ENCODE measurements at places on chromosomes 4 and X. TPM values are rescaled to one million over a fixed set of nuclear protein-coding genes. Genes with fewer than 3 reads are reported as not detected.

COL4A5 gene
- total RNA-seq, result 30.0 TPM

SNX25 gene
- total RNA-seq, result 29.6 TPM

GRCh38 chrX:54785901-54786300 lies 12.2 kb downstream of the ITIH6 start:
- DNase-seq, result peak; percentile 8

DNA sequence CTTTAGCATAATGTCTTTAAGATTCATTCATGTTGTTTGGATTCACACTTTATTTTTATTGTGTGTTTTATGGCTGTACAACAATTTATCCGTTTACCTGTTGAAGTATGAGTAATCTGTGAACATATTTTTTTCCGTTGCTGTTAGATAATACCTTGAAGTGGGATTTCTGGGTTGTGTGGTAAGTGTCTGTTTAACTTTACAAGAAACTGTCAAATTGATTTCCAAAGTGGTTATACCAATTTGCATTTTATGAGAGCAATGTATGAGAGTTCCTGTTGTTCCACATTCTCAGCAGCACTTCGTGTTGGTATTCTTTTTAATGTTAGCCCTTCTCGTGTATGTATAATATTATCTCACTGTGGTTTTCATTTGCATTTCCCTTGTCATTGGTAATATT lies 53.6 kb downstream of the USP53 start:
- no peak for DNase-seq

DNA sequence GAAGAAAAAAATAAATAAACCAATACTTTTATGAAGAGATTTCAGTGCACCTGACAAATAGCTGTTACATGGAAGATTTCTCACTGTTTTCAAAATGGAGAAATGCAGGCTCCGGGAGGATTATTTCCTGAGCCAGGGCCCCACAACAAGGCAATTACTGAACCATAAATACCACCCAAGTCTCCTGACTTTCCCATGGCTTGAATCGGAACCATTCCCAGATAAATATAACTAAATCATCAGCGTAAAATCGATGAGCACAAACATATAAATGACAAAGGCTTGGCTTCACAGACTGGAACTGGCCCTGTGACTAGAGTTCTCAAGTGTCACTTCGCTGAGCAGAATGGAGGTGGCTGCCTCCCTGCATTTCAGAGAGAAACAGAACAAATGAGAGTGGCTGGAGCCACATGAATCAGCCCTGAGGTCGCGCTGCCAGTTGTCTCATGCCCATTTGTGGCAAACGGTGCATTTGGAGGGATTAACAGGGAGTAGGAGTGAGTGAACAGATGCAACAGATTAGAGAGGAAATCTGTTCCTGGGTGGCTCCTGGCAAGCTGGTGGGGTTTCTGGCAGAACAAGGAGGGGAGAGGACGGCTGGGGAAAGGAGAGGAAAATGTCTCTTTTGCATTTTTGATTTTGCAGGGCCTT lies 57.3 kb upstream of the STIM2 start:
- no peak for DNase-seq

GRCh38 chr4:127118681-127119080 lies 514.1 kb upstream of the INTU start:
- DNase-seq, result no peak

PITX2 gene
- 7.8 TPM for total RNA-seq

DNA sequence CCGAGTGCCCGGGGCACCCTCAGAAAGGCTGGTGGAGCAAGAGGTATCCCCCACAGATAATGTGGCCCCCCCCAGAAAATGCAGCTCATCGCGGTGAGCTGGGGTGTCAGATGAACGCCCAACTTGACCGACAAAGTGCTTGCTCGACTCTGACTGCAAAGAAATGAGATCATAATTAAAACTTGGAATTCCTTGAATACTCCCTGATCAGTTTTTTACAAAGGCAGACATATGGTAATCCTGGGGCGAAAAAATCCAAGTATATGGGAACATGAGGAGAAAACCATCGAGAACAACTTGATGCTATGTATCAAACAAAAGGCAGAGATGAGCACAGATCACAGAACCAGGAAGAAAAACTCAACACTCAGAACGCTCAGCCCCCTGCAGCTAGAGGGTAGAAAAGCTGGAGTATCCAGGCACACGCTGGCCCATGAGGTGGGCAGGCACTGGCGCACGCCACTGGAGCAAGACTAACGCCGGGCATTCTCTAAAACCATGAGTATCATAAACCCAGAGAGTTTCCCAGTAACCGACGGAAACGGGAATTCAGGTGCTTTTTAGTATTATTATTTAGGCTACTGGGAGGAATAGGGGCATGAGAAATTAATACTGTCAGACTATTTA lies 127.3 kb downstream of the AFAP1 start:
- no peak for DNase-seq

Measured in fibroblast of villous mesenchyme (primary cell).